ENCODE measurements at places on chromosomes 6 and 20.

DNA sequence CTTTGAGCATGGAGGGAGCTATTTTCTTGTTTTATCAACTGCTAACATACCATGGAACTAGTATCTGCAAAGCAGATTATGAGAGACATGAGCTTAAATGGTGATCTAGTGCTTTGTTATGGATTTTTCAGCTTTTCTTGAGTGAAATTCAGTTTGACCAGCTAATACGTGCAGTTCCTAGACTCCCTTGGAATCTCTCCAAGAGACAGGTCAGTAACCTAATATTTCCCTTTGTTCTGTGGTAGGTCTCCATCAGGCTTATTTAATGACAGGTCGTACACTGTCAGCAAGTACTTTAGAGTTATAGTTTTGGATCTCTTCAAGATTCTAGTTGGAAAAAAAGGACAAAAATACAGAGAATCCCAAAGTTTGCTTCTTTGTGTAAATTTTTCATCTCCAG lies 43.9 kb downstream of the HDAC2 start:
- no peak for DNase-seq

DNA sequence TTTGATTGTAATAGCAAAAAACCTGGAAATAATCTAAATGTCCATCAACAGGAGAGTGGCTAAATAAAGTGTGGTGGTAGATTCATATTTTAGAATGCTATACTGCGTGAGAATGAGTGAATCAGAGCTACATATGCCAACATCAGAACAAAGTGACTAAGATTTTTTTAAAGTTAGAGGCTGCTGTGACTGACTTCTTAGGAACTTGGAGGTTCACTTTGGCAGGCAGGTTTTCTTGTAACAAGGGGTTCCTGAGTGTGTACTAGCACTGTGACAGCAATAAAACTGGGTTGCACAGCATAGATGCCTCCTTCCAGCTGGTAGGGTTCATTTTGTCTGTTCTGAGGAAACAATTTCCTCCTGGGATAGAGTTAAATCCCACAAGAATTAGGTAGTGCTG lies 75.3 kb upstream of the ENPP5 start:
- DNase-seq = no peak

DNA sequence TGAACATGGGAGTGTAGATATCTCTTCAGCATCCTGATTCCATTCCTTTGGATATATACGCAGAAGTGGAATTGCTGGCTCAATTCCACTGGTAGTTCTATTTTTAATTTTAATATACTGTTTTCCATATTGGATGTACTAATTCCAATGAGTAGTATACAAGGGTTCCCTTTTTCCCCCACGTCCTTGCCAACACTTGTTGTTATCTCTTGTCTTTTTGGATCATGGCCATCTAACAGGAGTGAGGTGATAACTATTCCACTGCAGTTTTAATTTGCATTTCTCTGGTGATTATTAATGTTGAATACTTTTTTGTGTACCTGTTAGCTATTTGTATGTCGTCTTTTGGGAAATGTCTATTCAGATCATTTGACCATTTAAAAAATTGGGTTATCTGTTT lies 91.5 kb downstream of the ZFAND3 start:
- no peak for DNase-seq

DNA sequence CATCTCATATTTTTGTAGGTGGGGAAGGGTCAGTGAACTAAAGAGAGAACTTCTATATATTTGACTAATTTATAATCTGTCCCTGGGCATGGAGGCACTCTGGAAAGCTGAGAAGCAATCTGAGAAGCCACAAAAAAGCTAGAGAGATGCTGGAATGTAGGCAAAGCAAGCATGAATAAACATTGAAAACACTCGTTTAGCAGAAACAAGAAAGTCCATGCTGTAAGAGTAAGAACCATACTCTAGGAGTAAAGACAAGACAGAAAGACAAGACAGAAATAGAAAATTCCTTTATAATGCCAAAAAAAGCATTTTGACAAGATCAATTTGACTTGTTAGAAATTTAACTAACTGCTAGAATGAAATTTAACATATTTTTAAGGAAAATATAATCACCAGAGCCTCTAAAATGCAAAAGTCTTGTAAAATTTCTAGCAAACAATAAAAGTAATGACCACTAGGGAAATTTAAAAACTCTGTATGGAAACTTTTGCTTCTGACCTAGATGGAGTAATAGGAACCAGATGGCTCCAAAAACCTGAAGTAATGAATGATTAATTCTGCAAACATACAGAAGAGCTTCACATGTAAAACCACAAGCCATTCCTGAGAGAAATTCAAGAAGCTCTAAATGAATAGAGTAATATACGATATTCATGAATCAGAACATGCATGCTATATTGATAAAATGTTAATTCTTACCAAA lies 625.7 kb upstream of the PTCHD4 start:
- DNase-seq = peak; percentile 4

- no peak for DNase-seq
Measured at GRCh38 chr6:39416026-39416425, 93.5 kb upstream of the KCNK16 start.

DNA sequence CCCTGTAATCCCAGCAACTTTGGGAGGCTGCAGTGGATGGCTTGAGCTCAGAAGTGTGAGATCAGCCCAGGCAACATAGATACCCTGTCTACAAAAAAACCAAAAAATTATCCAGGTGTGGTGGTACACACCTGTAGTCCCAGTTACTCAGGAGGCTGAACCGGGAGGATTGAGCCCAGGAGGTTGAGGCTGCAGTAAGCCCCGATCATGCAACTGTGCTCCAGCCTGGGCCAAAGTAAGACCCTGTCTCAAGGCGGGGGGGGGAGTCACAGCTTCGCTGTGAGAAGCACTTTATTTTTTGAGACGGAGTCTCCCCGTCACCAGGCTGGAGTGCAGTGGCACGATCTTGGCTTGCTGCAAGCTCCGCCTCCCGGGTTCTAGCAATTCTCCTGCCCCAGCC lies 54.2 kb downstream of the EZR start:
- no peak for DNase-seq

DNA sequence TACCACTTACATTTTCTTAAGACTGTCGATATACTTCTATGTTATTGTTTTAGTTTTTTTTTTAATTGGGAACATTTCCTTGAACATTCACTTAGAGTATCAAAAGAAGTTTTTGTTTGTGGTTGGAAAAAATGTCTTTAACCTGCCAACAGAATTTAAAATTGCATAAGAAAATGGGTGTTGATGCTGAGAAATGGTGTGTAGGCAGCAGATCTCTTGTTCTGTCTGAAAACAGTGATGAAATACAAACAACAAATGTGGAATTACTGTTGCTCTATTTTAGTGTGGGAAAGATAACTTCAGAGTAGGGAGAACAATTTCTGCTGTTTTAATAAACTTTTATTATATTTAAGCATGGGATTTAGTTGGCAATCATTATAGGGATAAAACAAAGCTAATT lies 293.5 kb downstream of the CDKAL1 start:
- no peak for DNase-seq

- DNase-seq = no peak
Measured at GRCh38 chr6:134523051-134523450, 205.1 kb upstream of the SGK1 start.

- DNase-seq = peak; percentile 18
Measured at GRCh38 chr6:87291883-87292282, 30.5 kb upstream of the SMIM8 start.

- no peak for DNase-seq
Measured at GRCh38 chr6:7471171-7471570, 70.3 kb upstream of the DSP start.

All from iPS-NIHi11 (cell line).